CD8-positive, alpha-beta memory T cell (primary cell): ENCODE measurements at places on chromosomes 3 and 15. TPM values are rescaled to one million over a fixed set of nuclear protein-coding genes. Genes with fewer than 3 reads are reported as not detected.

Gene TRPM1
- not detected for total RNA-seq

Gene ANKRD63
- not detected for total RNA-seq

Gene TEX55
- total RNA-seq = not detected

Gene BDH1
- 59.3 TPM for total RNA-seq

Gene MAGEL2
- not detected for total RNA-seq

Gene HOMER2
- total RNA-seq = 14.1 TPM

Gene APPL1
- 35.9 TPM for total RNA-seq

Gene SLC24A1
- 4.2 TPM for total RNA-seq

Gene OR5K1
- not detected for total RNA-seq

Gene IL5RA
- 0.70 TPM for total RNA-seq

DNA sequence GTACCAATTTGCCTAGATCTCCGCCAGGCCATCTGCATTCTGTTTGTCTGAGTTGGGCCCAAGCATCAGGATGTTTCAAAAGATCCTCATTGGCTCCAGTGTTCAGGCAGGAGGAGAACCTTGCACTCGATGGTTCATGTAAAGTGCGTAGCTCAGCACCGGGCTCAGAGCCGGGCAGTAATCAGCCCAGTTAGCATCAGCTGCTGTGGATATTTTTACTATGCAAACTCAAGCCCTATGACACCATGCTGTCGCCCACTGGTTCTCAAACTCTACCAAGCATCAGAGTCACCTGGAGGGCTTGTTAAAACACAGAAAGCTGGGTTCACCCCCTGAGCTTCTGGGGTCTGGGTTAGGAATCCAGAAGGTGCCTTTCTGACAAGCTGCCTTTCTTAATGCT lies 310.8 kb downstream of the SHQ1 start:
- no peak for DNase-seq

DNA sequence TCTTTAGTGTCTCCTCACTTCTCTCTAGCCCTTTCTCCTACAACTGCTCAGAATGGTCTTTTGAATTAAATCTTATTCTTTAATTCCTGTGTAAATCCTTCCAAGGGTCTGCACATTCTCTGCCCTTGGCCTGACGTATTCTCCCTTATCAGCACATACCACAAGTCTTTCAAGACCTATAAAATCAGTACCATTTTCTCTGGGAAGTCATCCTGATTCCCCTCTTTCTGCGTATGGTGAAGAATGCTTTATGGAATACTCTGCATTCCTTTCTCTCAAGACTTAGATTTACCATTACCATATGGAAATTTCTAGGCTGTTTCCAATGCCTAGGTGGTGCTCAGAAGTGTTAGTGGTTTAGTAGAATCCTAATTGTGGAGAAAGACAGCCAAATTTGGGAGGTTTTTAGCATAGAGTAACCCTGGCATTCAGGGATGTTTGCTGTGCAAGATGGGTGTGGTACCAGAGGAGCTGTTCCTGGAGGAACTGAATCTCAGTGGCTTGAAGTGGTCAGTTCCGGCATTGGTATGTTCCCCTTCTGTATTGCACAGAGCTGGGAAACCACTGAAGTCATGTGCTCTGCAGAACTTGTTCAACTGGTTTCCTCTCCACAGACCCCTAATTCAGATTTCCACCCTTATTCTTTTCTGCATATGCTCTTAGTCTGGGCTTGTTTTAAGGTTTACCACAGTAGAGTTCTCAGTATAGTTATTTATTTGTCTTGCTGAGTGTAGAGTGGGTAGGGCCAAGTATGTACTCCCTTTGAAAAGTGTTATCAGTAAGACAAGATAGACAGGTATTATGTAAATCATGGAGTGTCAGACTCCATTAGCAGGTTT lies 24.5 kb downstream of the IQGAP1 start:
- DNase-seq = no peak

DNA sequence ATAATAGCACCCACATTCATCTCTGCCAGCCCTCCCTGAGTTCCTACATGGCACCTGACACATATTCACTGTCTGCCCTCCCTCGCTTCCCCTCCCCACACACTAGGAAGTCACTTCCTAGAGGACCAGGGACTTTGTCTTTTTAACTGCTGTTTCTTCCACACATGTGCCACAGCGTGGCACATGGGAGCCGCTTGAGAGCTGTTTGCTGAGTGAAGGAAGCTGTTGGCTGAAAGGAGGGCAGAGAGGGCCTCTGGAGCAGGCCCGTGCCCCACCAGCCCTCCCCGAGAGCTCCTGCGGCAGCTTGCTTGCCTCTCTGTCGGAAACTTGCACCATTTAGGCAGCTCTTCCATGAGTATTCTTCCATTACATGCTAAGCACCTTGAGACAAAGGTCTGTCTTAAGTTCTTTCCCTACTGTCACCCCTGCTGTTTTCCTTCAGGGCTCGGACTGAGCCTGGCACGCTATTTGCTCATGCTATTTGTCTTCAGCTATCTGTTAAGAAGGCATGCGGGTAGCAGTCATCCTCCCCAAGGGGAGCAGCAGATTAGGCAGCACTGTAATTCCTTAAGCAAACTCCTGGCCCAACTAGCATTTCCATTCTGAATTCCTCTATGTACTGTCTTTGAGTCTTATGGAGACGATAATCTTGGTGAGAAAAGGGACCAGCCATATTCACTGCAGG lies 72.2 kb downstream of the CACNA1D start:
- DNase-seq = no peak

GRCh38 chr15:100108346-100108745 lies 233.4 kb downstream of the ADAMTS17 start:
- DNase-seq = no peak

DNA sequence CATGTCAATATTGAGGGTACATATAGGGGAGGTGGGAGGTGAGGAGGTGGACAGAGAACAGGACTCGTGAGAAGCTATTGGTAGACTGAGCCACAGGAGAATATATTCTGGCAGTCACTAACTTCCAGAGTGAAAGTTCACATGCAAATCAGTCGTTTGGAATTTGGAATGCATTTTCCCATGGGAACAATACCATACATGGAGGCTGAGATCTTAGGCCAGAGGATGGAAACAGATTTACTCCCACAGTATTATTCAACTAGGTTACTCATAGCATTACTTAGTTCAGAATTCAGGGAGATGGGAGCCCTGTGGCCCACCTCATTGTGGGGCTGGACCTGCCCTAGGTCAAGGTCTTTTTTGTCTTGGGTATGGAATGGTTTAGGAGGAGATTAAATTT lies 36.4 kb upstream of the ABHD2 start:
- no peak for DNase-seq

DNA sequence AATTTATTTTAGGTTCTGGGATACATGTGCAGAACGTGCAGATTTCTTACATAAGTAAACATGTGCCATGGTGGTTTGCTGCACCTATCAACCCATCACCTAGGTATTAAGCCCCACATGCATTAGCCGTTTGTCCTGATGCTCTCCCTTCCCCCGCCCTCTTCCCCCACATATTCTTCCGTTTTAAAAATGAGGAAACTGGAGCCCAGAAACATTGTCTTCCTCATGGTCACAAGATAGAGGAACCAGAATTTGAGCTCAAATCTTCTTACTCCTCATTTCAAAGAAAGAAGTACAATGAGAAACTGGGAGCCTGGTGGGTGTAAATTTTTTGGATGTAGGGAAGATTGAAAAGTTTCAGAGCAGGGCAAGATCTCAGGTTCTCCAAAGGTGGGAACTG lies 56.1 kb upstream of the USP3 start:
- no peak for DNase-seq

DNA sequence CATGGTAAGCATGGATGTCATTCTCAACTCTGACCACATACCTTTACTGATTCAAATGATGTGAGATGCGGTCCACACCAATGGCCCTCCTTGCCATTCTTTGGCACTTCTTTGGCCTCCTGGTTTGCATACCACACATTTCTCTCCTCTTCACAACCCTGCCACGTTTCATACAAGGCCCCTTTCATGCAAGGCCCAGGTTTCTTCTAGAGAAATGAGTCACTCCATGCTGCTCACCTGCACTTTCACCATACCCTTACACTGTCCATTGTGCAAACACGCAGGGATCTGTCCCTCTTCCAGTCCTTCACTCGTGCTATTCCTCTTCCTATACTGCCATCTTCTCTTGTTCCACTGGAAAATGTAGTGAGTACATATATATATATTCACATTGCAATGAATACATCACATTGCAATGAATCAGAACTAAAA lies 24.4 kb upstream of the SLC24A5 start:
- DNase-seq = no peak

DNA sequence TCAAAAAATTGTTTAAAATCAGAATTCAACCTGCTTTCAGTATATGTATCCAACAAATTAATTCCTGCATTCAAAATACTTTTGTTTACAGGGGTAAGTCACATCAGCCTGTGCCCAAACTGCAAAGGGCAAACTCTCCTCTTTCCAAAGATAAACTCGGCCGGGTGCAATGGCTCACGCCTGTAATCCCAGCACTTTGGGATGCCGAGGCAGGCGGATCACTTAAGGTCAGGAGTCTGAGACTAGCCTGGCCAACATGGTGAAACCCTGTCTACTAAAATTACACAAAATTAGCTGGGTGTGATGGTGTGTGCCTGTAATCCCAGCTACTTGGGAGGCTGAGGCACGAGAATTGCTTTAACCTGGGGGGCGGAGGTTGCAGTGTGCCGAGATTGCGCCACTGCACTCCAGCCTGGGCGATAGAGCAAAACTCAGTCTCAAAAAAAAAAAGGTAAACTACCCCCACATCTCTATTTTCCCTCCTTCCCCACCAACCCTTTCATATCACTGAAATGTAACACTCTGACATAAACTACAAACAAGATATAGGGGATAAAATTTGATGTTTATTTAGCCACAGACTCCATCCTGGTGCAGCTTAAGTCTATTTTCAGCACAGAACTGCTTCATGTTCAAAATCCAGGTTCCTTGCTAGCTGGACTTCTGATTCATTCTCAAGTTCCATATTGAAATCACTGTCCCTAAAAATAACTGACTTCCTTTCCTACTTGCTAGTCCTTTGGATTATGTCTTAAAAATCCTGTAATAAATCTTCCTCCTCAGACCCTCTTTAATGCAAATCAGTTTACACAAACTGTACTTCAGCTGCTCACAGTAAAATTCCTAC lies 15.4 kb downstream of the UBP1 start:
- DNase-seq = no peak

DNA sequence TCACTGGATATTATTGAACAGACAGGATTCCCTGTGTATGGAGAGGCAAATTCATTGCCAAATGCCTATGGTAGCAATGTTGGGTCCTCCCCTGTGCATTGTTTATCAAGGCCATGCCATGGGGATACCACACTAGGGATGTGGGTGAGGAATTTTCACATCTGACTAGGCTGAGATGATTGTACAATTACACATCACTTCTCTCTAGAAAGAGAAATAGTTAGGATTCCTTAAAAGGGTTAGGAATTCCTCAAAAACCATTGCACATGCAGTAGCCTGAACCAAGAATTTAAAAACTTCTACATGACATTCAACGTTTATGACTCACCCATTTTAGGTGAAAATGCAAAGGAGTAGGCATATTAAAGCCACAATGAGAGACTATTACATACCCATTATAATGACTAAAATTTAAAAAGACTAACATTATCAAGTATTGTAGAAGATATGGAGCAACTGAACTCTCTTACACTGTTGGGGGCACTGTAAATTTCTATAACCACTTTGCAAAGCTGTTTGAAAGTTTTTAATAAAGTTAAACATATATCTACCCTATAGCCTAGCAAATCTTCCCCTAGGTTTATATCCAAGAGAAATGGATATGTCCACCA lies 175.9 kb downstream of the THRB start:
- no peak for DNase-seq

DNA sequence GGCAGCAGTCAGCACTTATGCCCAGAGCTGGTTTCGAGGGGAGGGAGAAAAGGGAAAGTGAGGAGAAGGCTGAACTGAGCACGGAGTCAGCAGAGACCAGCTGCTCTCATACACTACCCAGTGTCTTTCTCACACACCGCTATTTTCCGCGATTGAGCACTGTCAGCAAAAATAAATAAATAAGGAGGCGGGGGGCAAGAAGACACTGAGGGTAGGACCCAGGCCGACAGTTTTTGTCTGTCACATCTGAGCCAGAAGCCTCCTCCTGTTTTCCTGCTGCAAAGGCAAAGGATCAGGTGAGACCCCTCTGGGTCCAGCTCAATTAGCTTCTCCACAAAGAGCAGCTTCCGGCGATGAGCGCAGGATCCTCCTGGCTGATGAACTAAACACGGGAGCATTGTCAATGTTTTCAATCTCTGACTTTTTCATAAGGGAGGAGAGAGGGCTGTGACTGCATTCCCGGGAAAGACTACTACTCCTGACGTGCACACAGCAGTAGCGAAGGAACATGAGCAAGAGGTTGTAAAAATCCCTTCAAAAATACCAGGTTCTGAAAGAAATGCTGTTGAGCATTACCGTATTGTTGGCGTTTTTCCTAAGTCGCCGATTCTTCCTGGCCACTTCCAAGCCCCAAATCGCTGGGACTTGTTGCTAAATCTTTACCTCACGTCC lies 1.3 kb downstream of the FRMD5 start:
- DNase-seq = no peak

GRCh38 chr3:136294176-136294575 lies 44.0 kb downstream of the PCCB start:
- DNase-seq = no peak

GRCh38 chr15:65085990-65086679 lies 9.6 kb downstream of the KBTBD13 start:
- DNase-seq = no peak

- DNase-seq = no peak
Observed at GRCh38 chr3:154517404-154517803, 87.4 kb upstream of the GPR149 start.

- DNase-seq = no peak
Observed at GRCh38 chr15:91950631-91951329, 97.3 kb downstream of the SLCO3A1 start.

DNA sequence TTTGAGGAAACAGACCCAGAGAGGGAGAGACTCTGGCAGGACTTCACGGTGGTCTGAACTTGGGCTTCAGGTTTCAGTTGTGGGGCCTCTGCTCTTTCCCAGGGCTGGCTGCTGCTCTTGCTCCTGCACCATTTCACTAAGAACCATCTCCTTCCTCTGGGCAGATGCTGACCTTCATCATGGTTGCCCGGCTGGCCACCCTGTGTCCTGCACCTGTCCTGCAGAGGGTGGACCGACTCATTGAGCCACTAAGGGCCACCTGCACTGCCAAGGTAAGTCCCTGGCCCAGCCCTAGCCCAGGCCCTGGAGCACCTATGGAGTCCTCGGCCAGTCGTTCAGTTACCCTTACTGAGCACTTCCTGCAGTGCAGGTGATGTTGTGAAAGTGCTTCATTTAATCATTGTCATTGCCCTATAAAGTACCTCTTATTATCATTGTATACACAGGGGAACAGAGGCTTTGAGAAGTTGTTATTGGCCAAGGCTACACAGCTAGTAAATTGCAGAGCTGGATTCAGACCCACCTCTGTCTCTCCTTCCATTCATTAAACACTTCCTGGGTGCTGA lies 10.0 kb downstream of the RPL32 start:
- no peak for DNase-seq

DNA sequence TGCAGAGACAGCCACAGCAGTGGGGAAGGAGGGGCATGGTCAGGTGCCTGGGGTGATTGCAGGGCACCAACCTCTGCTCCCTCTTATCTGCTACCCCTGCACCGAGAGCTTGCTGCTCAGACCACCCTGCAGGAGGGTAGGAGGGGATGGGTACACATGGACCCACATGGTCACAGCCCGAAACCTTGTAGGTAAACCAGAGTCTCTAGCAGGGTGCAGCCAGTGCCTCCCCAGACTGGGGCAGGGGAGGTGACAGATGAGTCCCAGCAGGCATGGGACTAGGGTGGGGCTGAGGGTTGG lies 49.2 kb downstream of the FAH start:
- no peak for DNase-seq

- no peak for DNase-seq
Observed at GRCh38 chr15:35289024-35289617, 204.0 kb upstream of the NANOGP8 start.

- DNase-seq = no peak
Observed at GRCh38 chr3:35291471-35292236, 347.7 kb upstream of the ARPP21 start.

GRCh38 chr3:177300039-177300833 lies 103.0 kb upstream of the TBL1XR1 start:
- no peak for DNase-seq
